EH (cell line): ENCODE measurements at places on chromosomes 11 and 22.

- DNase-seq = no peak
Measured at GRCh38 chr22:29269230-29269604, 1.1 kb downstream of the EWSR1 start.

- peak; percentile 72 for DNase-seq
Measured at GRCh38 chr11:26753723-26754504, 32.1 kb upstream of the SLC5A12 start.

- DNase-seq = no peak
Measured at GRCh38 chr11:96482193-96482592, 92.4 kb downstream of the JRKL start.

DNA sequence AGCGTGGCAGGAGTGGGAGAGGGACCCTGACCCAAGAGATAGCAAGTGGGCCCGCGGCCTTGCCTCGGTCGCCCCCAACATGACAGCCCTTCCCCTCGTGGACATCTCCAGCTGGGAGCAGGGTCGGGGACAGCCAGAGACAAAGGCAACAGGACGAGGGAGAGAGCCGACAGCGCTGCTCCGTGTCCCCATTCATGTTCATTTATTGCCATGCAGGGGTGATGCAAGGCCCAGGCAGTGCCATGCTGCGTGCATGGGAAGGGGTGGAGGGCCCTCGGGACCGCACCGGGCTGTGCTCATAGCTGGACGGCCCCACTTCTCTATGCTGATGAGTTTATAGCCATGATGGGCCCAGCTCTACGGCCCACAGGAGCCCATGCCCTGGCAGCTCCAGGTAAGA is 12.7 kb downstream of the MRPL23 start:
- DNase-seq = no peak

DNA sequence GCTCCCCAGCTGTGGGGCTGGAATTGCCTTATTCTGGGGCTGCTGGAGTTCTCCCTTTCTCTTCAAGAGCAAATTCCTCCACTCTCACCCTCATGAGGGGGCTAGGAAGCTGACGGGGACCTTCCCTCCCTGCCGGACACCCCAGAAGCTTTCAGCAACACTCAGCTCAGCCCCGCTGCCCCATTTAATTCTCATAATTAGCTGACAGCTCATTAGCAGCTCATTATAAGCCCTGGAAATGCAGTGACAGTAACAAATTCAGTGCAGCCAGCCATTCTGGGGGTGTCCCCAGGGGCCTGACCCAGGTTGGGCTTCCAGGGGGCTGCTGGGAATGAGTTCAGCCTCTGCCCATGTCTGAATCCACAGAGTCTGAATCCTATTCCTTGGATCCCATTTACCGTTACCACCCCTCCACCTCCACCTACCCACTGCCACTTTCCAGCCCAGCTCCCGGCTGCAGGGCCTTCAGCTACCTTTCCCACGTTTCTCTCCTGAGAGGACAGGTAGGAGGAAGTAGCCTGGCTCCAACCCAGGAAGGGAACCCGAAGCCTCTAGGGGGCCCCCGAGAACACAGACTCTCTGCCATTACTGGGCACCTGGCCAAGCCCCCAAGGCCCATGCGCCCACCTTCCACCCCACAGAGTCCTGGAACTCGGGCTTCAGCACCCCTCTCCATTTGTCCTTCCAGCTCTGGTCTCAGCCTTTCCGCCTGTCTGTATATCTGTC is 101.7 kb upstream of the LMO1 start:
- DNase-seq = no peak

- no peak for DNase-seq
Measured at GRCh38 chr11:130203766-130204702, 44.5 kb downstream of the ST14 start.

DNA sequence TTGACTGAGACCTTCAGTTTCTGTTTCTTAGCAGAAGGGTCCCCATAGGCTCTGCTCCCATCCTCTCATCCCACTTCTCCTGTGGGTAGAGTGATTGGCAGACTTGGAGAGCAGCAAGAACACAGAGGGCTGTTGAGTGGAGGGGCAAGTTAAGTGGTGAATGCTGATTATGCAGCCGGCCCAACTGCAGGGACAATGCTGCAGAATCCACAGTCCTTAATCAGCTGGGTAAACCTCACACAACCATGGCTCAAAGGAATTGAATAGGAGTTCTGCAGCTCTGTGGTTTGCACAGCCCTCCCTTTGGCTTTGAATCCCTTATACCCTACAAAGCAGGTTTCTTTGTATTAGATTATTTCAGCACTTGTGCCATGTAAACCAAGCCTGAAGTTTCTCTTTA is 161.1 kb downstream of the NAV2 start:
- no peak for DNase-seq
